Neural crest cell (in vitro differentiated cells): ENCODE measurements at places on chromosomes 16 and 17. TPM values are rescaled to one million over a fixed set of nuclear protein-coding genes. Genes with fewer than 3 reads are reported as not detected.

DOC2A gene
- 5.7 and 6.4 TPM in 2 replicates for total RNA-seq

TBC1D3B gene
- 12.5 and 13.2 TPM in 2 replicates for total RNA-seq

HEATR9 gene
- not detected in 2 replicates for total RNA-seq

ABCC12 gene
- total RNA-seq = 0.07 and 0.30 TPM in 2 replicates

DNAI2 gene
- total RNA-seq = not detected in 2 replicates

DNA sequence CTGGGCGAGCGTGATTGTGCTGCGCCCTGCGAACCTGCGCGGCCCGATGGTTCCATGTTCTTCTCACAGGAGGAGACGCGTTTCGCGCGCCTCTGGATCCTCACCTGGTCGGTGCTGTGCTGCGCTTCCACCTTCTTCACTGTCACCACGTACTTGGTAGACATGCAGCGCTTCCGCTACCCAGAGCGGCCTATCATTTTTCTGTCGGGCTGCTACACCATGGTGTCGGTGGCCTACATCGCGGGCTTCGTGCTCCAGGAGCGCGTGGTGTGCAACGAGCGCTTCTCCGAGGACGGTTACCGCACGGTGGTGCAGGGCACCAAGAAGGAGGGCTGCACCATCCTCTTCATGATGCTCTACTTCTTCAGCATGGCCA is 1.0 kb downstream of the FZD2 start:
- H3K36me3 ChIP-seq = peaks cover 20% of the 10 kb centered on the region
- H3K4me1 ChIP-seq = peaks cover 68% of the 10 kb centered on the region
- H3K4me3 ChIP-seq = peak overlapping the region; percentile 95
- no peak for DNase-seq

DNA sequence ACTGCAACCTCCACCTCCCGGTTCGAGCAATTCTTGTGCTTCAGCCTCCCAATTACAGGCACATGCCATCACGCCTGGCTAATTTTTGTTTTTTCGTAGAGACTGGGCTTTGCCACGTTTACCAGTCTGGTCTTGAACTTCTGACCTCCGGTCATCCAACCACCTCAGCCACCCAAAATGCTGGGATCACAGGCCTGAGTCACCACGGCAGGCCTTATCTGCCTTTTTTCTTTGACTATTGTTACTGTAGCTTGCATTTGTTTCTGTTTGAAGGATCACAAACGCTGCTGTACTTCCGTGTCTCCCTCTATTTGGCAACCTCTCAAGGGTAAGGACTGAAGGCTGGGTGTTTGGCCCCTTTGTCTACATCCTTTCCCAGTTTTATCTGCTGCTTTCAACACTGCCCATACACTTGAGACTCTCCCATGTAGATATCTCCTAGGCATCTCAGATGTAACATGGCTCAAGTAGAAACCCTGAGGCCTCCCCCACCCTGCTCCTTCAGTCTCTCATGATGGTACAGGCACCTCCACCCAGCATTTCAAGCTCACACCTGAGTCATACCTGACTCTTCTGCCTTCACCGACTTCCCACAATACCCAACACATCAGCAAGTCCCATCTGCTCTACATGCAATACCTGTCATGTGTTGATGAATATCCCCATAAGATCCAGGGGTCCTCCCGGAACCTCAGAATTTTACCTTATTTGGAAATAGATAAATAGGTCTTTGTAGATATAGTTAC is 219.0 kb downstream of the CPPED1 start:
- H3K36me3 ChIP-seq = no peaks in the 10 kb centered on the region
- DNase-seq = no peak
- peak overlapping the region; percentile 4 for H3K27ac ChIP-seq
- H3K4me3 ChIP-seq = no peak overlapping the region
- peaks cover 5% of the 10 kb centered on the region for H3K27me3 ChIP-seq

GRCh38 chr16:85878875-85879274 is 20.1 kb upstream of the IRF8 start:
- peaks cover 59% of the 10 kb centered on the region for H3K27me3 ChIP-seq
- no peaks in the 10 kb centered on the region for H3K4me1 ChIP-seq
- DNase-seq = no peak

GRCh38 chr16:80938004-80938878 is 68.4 kb downstream of the CMC2 start:
- H3K36me3 ChIP-seq = no peaks in the 10 kb centered on the region
- H3K27ac ChIP-seq = peak overlapping the region; percentile 86
- H3K4me3 ChIP-seq = no peak overlapping the region
- peaks cover 10% of the 10 kb centered on the region for H3K4me1 ChIP-seq

- peaks cover 8% of the 10 kb centered on the region for H3K27me3 ChIP-seq
- no peak for DNase-seq
- peaks cover 42% of the 10 kb centered on the region for H3K36me3 ChIP-seq
- peak overlapping the region; percentile 39 for H3K27ac ChIP-seq
- peak overlapping the region; percentile 67 for H3K4me3 ChIP-seq
Observed at GRCh38 chr16:51143196-51143977, 7.7 kb downstream of the SALL1 start.

- no peak overlapping the region for H3K27ac ChIP-seq
- no peaks in the 10 kb centered on the region for H3K27me3 ChIP-seq
- H3K4me3 ChIP-seq = no peak overlapping the region
- DNase-seq = no peak
- peaks cover 32% of the 10 kb centered on the region for H3K36me3 ChIP-seq
Observed at GRCh38 chr16:30721606-30722005, 22.6 kb downstream of the SRCAP start.

DNA sequence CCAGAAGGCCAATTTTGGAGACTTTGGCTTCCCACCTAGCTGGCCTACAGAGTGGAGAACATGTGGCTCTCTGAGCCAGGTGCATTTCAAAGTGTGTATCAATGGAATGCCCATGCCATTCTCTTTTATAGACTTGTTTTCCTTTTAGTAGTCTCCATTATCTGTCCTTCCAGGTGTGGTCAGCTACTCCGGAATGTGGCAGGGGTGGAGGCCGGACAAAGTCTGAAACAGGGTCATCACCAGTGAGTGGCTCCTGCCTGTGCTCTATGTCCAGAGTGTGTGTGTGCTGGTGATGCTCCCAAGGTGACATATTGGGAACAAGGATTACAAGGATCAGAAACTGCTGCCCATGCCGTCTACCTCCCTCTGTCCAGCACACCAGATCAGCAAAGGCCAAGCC is 3.8 kb upstream of the TMEM220 start:
- peaks cover 25% of the 10 kb centered on the region for H3K4me1 ChIP-seq
- H3K27me3 ChIP-seq = peaks cover 2% of the 10 kb centered on the region
- H3K27ac ChIP-seq = no peak overlapping the region
- no peaks in the 10 kb centered on the region for H3K36me3 ChIP-seq
- no peak overlapping the region for H3K4me3 ChIP-seq

- H3K27ac ChIP-seq = no peak overlapping the region
- H3K4me3 ChIP-seq = no peak overlapping the region
- DNase-seq = no peak
- no peaks in the 10 kb centered on the region for H3K27me3 ChIP-seq
Observed at GRCh38 chr17:57113656-57114055, 28.6 kb downstream of the AKAP1 start.

DNA sequence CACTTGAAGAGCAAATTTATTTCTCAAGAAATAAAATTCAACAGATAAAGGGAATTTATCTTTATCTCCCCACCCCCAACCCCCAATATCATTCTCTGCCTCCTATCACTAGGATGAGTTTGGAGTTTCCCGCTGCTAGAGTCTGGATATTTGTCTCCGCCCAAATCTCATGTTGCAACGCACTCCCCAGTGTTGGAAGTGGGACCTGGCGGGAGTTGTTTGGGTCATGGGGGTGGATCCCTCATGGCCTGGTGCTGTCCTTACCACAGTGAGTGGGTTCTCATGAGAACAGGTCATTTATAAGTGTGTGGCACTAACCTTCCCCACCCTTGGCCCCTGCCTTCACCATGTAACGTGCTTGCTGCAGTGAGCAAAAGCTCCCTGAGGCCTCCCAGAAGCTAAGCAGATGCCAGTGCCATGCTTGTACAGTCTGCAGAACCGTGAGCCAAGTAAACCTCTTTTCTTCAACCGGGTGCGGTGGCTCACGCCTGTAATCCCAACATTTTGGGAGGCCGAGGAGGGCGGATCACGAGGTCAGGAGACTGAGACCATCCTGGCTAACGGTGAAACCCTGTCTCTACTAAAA is 6.5 kb downstream of the CEP20 start:
- H3K27me3 ChIP-seq = no peaks in the 10 kb centered on the region
- no peak for DNase-seq
- no peaks in the 10 kb centered on the region for H3K36me3 ChIP-seq
- peaks cover 23% of the 10 kb centered on the region for H3K4me1 ChIP-seq

DNA sequence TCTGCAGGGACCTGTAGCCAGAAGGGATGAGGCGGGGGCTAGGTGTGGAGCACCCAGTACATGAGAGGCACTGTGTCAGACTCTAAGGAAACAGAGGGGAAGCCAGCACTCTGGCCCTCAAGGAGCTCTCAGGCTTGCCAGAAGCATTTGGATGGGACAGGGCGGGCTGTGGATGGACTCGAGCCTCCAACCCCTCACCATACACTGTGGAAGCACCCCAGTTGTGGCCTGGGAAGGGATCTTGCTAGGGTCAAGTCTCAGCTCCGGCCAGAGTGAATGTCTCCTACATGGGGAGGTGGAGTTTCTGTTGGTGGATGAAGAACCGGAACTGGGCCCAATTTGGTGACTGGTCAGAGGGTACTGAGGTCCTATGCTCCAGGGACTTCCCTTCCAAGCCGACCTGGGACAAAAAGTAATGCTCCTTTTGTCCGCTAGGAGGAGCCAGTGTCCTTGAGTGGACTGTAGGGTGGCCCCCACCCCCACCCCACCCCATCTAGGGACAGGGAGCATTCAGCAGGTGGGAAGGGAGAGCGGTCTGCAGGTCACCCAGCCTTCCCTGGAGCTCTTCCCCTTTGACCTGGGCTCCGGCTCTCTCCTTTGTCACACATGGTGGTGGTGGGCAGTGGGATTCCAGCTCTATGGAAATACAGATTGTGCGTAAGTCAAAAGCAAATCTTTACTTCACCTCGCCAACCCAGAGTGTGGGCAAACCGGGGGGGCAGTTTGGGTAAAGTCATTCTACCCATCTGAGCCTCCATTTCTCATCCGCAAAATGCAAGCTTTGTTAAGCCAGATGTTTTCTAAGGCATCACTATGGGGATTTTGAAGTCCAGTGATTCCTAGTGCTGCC is 20.4 kb upstream of the PHB1 start:
- DNase-seq = peak; percentile 56
- H3K4me3 ChIP-seq = peak overlapping the region; percentile 1
- no peaks in the 10 kb centered on the region for H3K36me3 ChIP-seq
- H3K4me1 ChIP-seq = peaks cover 57% of the 10 kb centered on the region
- H3K27me3 ChIP-seq = peaks cover 26% of the 10 kb centered on the region

- no peak for DNase-seq
- H3K36me3 ChIP-seq = no peaks in the 10 kb centered on the region
Observed at GRCh38 chr16:79293836-79294460, 306.6 kb downstream of the MAF start.

GRCh38 chr16:54210452-54211125 is 76.0 kb downstream of the IRX3 start:
- DNase-seq = no peak
- H3K27ac ChIP-seq = no peak overlapping the region
- H3K4me3 ChIP-seq = no peak overlapping the region
- no peaks in the 10 kb centered on the region for H3K36me3 ChIP-seq
- H3K4me1 ChIP-seq = no peaks in the 10 kb centered on the region

- no peaks in the 10 kb centered on the region for H3K4me1 ChIP-seq
- H3K4me3 ChIP-seq = no peak overlapping the region
- no peaks in the 10 kb centered on the region for H3K27me3 ChIP-seq
Observed at GRCh38 chr17:22717211-22717610, 1024.9 kb downstream of the KCNJ18 start.

GRCh38 chr16:13391337-13391736 is 489.9 kb downstream of the SHISA9 start:
- no peak overlapping the region for H3K4me3 ChIP-seq
- no peak for DNase-seq
- H3K36me3 ChIP-seq = peaks cover 2% of the 10 kb centered on the region
- H3K27ac ChIP-seq = no peak overlapping the region

DNA sequence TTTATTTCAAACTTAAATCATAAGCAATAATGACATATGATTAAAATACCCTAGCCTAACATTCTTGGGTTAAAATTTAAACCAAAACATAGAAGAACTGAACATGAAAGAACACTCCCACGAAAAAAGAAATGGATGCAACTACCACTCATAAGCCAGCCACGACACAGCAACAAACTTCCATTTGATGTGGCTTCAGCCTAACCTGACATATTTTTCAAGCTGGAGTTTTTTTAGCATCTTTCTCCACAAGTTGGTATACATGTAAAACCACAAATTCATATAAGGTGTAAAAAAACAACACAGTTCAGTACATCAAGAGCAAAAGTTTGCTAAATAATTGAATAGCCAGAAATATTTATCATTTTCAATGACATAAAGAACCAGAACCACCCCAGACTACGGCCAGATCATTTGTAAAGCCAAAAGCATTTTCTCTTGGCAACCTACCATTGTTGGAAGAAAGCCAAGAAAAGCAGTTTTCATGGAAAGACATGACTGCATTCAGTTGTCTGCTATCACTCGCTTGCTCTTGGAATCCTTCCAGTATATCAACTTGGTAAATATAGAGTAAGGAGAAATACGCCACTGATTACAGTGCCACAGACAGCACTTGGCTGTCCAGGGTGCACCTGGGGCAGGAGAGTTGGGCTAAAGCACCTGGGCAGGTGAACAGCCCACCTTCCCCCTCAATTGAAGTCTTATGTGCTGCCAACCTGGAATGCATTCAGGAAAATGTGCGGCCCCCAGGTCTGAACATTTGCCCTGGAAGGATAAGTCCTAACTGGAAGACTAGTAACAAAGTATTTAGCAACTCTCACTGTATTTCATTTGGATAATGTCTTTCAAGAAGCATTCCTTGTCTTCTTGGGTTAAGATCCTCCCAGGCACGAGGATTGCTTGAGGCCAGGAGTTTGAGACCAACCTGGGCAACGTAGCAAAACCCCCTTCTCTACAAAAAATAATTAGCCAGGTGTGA is 60.5 kb downstream of the CREBBP start:
- H3K27ac ChIP-seq = no peak overlapping the region
- no peak overlapping the region for H3K4me3 ChIP-seq
- H3K27me3 ChIP-seq = no peaks in the 10 kb centered on the region

DNA sequence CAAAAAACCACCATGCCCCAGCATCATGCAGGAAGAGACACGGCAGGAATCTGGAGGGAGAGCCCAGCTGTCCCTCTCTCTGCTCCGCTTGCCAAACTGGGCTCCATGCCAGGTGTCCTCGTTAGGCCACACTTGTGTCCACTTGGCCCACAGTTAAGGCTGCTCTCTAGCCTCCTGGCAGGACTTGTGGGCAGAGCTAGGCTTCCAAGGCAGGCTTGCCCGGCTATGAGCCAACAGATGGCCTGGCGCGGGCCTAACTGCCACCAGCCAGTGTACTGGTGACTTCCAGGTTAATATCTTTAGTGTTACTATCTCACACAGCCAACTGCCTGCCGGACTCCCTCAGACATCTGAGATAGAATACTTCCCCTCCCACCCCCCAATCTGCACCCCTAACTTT is 10.6 kb downstream of the ATP6V0D1 start:
- no peak for DNase-seq
- no peak overlapping the region for H3K27ac ChIP-seq
- peaks cover 18% of the 10 kb centered on the region for H3K4me1 ChIP-seq
- no peaks in the 10 kb centered on the region for H3K27me3 ChIP-seq
